ENCODE measurements at places on chromosomes 4 and X. TPM values are rescaled to one million over a fixed set of nuclear protein-coding genes. Genes with fewer than 3 reads are reported as not detected.
A peak's percentile ranks its signal among the peaks of the same experiment; 100 is the strongest.

DNA sequence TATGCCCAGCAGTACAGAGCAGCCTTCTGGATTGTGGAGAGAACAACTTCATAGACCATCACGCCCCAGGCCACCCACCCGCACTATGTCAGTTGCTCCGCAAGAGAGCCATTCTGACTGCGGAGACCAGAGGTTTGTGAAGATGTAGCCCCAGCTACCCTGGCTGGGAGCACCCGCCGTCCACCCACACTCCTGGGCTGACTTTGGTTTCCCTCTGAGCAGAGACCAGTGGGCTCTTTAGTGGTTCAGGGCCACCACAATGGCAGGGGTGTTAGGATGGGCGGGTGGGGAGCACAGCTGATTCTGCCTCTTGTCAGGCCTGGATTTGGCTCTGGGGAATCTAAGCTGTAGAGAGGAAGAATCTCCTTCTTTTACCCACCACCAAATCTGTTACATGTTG lies 313.4 kb downstream of the LDB2 start:
- DNase-seq, result no peak

DNA sequence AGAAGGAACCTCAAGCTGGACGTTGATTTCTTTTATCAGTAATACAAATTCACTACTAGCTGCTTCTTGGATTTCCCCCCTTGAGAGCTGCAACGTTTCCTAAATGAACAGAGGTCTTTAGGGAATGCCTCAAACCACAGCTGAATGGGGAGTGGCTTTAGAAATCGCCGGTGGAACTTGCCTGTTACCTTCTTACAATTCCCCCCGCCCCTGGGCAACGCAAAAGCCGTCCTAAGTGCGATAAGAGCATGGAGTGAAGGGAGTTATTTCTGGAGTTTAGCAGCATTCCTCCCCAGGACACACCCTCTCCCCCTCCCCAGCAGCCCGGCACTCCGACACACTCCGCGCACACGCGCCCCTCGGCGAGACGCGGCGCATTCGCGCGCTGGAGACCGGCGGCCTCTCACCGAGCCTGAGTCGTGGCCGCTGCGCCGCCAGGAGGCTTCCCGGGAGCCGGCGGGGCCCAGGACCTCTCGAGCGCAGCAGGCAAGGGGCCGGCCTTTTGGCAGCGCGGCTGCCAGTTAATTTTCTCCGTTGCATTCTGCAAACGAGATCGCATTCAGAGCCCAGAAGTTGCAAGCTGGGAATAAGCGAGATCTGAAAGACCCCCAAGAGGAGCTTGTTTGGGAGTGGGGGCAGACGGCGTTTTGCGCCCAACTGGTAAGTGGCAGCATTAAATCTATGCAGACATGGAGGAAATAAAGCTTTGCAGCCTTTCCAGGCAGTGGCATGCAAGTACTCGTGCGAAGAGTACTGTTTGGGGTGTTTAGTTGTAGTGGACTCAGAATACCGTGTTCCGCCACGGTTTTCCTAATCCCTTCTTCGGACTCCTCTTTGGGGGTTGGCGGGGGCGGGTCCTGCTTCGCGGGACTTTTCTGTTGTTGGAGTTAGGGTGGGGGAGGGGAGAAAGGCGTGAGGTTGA lies 134.7 kb downstream of the PALLD start:
- peak; percentile 79 for DNase-seq

- peak; percentile 47 for DNase-seq
Measured at GRCh38 chr4:114386637-114387233, 211.9 kb upstream of the UGT8 start.

GRCh38 chr4:16846540-16847117 lies 51.8 kb downstream of the LDB2 start:
- DNase-seq, result no peak

The SCML2 gene
- 7.4 TPM for total RNA-seq
